ENCODE measurements at places on chromosomes 7 and 10. TPM values are rescaled to one million over a fixed set of nuclear protein-coding genes. Genes with fewer than 3 reads are reported as not detected.

GRCh38 chr7:75962607-75963380, 31.6 kb downstream of the TMEM120A start:
- H3K27ac ChIP-seq: no peak overlapping the region
- H3K4me3 ChIP-seq: no peak overlapping the region

GRCh38 chr10:76251841-76252671, 820.6 kb downstream of the LRMDA start:
- no peaks in the 10 kb centered on the region for H3K4me1 ChIP-seq
- no peak overlapping the region for H3K4me3 ChIP-seq
- DNase-seq: no peak
- no peaks in the 10 kb centered on the region for H3K36me3 ChIP-seq
- no peak overlapping the region for H3K27ac ChIP-seq
- H3K27me3 ChIP-seq: no peaks in the 10 kb centered on the region

DNA sequence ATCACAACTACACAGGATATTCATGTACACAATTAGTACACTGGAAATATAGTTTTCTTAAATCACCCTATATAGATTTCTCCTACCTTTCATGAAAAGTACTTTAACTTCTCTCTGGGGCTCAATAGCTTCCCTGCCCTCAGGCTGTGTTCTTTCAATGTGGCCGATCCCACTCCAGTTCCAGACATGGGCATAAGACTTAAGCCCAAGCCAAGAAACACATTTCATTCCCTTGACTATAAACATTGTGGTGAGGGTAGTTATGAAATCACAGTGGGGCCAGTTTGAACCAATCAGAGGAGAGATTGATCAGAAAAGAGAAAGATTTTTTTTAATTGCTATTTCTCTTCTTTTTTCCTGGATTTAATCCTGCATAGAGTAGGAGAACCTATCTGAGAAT, 904.6 kb upstream of the SORCS1 start:
- H3K36me3 ChIP-seq: no peaks in the 10 kb centered on the region
- DNase-seq: no peak
- H3K27ac ChIP-seq: no peak overlapping the region
- no peaks in the 10 kb centered on the region for H3K27me3 ChIP-seq

NPC1L1 gene
- not detected for total RNA-seq

DNA sequence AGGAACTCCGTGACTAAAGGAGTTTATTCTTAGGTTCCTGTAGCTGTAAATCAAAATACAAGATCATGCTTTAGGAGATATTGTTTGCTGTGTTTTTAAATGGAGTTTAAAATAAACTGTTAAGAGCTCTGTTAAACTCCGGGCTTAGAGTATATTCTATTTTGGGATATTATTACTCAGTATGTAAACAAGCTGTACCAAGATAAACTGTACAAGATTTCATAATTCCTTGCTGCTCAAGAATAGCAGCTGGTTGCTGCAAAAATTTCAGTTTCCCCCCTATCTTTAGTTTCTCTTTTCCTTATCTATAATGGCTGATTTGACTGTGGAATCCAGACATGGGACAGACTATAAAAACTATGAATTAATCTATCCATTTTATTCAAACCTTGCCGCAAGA, 215.7 kb downstream of the HTR7 start:
- H3K27ac ChIP-seq: no peak overlapping the region
- H3K4me3 ChIP-seq: no peak overlapping the region
- no peak for DNase-seq
- no peaks in the 10 kb centered on the region for H3K27me3 ChIP-seq
- H3K4me1 ChIP-seq: no peaks in the 10 kb centered on the region
- no peaks in the 10 kb centered on the region for H3K36me3 ChIP-seq

TEX47 gene
- not detected for total RNA-seq

DNA sequence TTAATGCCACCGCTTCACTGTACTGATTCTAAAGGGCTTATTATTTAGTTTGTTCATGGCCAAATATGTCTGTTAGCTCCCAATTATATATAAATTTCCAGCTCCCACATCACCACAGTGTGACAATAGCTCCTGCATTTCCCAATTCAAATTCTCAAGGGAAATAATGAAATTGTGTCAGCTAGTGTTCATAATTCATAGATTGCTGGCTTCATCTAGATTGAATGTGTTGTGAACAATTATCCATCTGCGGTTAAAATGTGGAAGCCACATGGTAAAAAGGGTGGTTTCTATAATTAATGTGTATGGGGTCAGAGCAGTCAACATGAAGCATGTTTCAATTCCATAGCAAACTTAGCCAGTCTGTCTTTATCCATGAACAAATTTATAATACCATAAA, 154.3 kb downstream of the SEMA3E start:
- H3K36me3 ChIP-seq: no peaks in the 10 kb centered on the region
- H3K4me1 ChIP-seq: no peaks in the 10 kb centered on the region
- H3K4me3 ChIP-seq: no peak overlapping the region
- H3K27ac ChIP-seq: no peak overlapping the region
- DNase-seq: no peak

CHPF2 gene
- total RNA-seq: 26.1 TPM

DNA sequence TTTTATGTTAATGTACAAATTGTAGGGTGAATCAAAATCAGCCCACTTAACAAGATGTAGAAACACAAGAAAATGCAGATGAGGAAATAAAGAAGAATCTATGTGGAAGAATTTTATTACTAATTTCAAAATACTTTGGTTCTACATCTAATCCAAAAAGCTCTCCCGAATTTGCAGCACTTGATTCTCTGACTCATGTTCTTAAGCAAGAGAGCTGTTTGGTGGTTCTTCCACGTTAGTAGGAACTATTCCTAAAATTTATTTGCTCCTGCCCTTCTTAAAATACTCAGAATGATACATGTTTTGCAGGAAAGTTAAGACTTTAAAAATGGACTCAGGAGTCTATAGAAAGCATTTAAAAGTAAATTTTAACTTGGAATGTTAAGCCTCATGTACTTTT, 91.8 kb downstream of the ZMYND11 start:
- no peak overlapping the region for H3K27ac ChIP-seq
- no peak overlapping the region for H3K4me3 ChIP-seq
- no peaks in the 10 kb centered on the region for H3K36me3 ChIP-seq
- no peaks in the 10 kb centered on the region for H3K27me3 ChIP-seq
- no peak for DNase-seq

LRRC18 gene
- total RNA-seq: not detected

- DNase-seq: no peak
- H3K4me3 ChIP-seq: no peak overlapping the region
- no peaks in the 10 kb centered on the region for H3K36me3 ChIP-seq
- H3K27ac ChIP-seq: no peak overlapping the region
Measured at GRCh38 chr7:43332193-43332796, 219.8 kb downstream of the HECW1 start.

DNA sequence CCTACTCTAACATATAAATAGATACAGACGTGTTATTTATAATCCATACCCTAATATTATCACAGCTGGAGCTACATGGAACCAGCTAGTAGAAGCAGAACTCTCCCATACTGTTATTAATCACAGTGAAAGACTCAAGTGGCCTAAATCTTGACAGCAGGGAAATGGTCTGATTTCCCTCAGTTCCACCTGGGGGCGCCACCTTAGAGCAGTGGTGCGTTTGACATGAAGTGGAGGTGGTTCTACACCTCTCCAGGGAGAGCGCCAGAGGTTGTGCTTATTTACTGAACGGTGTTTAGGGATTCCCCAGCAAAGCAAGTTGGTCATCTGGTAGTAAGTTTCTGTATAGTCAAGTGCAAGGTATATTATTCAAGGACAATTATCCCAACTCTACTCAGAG, 17.6 kb downstream of the DNTT start:
- peak; percentile 79 for DNase-seq
- H3K4me3 ChIP-seq: no peak overlapping the region
- H3K36me3 ChIP-seq: no peaks in the 10 kb centered on the region
- no peak overlapping the region for H3K27ac ChIP-seq
- no peaks in the 10 kb centered on the region for H3K27me3 ChIP-seq

DNA sequence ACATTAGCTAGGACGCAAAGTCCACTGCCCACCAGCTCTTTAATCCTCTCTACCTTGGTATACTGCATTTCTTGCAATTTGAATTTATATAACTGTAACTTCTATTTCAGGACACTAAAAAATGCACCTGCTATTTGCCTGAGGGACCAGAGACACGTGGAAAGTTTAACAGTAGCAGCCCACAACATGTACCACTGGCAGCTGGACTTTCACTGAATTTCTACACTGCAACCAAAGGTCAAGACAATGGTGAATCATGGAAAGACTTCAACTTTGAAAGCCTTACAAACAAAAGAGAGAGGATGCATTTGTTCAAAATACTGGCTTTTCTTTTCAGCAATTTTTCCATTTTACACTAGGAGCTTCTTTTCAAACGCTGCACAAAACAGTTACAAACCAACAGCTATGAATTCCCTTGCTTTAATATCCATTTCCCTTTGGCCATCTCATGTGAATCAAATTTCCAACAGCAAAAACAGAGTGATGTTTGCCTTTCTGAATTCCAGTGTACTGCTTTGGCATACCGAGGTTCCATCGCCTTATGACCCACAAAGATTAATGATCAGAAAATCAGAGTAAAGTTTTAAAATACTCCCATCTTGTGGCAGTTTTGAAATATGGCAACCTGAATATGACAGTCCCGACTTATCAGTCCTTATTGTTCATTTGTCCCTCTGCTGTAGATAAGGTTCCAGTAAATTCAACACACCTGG, 29.9 kb upstream of the HNRNPH3 start:
- H3K36me3 ChIP-seq: no peaks in the 10 kb centered on the region
- H3K4me3 ChIP-seq: no peak overlapping the region
- no peaks in the 10 kb centered on the region for H3K27me3 ChIP-seq
- H3K4me1 ChIP-seq: peaks cover 5% of the 10 kb centered on the region

GRCh38 chr7:84746353-84746752, 440.5 kb downstream of the SEMA3D start:
- no peaks in the 10 kb centered on the region for H3K36me3 ChIP-seq
- H3K27ac ChIP-seq: no peak overlapping the region
- H3K4me1 ChIP-seq: no peaks in the 10 kb centered on the region
- H3K4me3 ChIP-seq: no peak overlapping the region
- no peaks in the 10 kb centered on the region for H3K27me3 ChIP-seq

DNA sequence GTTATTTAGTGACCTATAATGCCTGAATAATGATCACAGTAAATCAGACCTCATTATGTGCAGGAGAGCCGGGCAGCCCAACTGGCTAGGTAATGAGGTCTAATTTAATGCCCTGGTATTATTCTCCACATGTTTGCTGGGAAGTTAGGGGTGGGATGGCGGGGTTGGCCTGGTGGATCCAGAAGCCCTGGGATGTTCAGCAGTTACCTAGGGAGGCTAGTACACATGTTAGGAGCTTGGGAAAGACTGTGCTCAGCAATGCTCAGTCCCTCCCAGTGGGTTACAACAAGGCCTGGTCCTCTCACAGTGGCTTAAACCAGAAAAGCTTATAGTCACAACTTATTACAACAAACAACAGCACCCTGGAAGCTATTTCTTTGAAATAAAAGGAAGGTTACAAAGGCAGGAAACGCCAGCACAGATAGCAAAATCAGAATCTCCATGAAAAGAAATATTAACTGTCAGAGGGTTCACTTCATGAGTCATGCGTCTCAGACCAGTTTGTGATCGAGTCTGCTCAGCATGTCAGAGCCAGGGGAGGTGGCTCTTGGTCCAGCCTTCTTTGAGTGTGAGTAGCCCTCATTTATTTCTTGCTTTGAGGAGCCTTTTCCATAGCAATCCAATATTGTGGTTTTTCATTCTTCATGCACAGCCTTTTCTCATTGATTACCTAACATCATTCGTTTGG, 418.6 kb upstream of the NPVF start:
- H3K36me3 ChIP-seq: no peaks in the 10 kb centered on the region
- H3K4me3 ChIP-seq: no peak overlapping the region
- H3K4me1 ChIP-seq: no peaks in the 10 kb centered on the region
- no peaks in the 10 kb centered on the region for H3K27me3 ChIP-seq
- no peak for DNase-seq
- no peak overlapping the region for H3K27ac ChIP-seq

GRCh38 chr10:33074443-33074842, 116.4 kb upstream of the ITGB1 start:
- no peaks in the 10 kb centered on the region for H3K36me3 ChIP-seq
- no peaks in the 10 kb centered on the region for H3K4me1 ChIP-seq
- H3K27me3 ChIP-seq: no peaks in the 10 kb centered on the region

HUS1 gene
- 29.7 TPM for total RNA-seq

- H3K27me3 ChIP-seq: no peaks in the 10 kb centered on the region
- no peak overlapping the region for H3K4me3 ChIP-seq
- H3K4me1 ChIP-seq: peaks cover 10% of the 10 kb centered on the region
- DNase-seq: no peak
- H3K36me3 ChIP-seq: no peaks in the 10 kb centered on the region
Measured at GRCh38 chr7:2886391-2886790, 42.3 kb upstream of the GNA12 start.

DNA sequence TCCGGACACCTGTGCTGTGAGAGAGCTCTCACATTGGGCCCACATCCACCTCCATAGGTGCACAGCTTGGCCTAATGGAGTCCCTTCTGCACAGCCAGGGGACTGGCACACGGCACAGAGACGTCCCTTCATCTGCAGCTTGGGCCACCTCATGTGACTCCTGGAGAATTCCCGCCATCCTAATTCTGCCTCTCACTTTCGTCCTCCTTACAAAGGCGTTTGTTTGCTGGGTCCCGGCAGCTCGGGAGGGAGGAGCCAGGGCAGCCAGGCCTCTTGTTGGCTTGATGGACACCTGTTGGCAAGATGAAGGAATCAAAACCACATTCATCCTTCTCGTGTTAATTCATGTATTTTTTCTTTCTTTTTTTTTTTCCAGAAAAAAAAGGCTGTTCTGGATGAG, 30.7 kb upstream of the TTYH3 start:
- H3K36me3 ChIP-seq: no peaks in the 10 kb centered on the region
- DNase-seq: peak; percentile 84
- no peak overlapping the region for H3K4me3 ChIP-seq

SAMD9L gene
- total RNA-seq: not detected

DNA sequence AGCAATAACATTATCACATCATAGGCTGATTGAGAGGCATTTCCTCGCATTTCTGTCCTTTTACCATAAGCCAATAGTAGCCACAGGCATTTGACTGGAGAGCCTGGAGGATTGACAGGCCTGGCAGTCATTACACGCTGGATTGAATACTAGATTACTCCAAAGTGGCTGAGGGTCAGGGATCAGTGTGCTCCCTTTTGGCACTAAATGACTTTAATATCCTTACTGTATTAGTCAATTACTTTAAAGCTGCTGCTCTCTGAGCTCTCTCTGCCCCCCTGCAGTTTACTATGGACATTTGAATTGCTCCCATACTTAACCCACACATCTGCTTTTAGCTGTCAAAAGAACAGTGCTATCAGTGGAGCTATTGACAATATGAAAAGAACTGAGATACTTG, 302.0 kb downstream of the TFEC start:
- no peaks in the 10 kb centered on the region for H3K27me3 ChIP-seq
- DNase-seq: no peak
- no peak overlapping the region for H3K4me3 ChIP-seq
- no peak overlapping the region for H3K27ac ChIP-seq
- H3K36me3 ChIP-seq: no peaks in the 10 kb centered on the region

STOX1 gene
- total RNA-seq: 2.7 TPM

CCDC146 gene
- 0.35 TPM for total RNA-seq

LAMB1 gene
- 57.6 TPM for total RNA-seq

GRCh38 chr7:70762696-70763095, 369.2 kb upstream of the GALNT17 start:
- H3K27ac ChIP-seq: peak overlapping the region; percentile 39
- H3K4me3 ChIP-seq: no peak overlapping the region
- no peak for DNase-seq
- no peaks in the 10 kb centered on the region for H3K27me3 ChIP-seq
- peaks cover 16% of the 10 kb centered on the region for H3K36me3 ChIP-seq

Measured in GM23338 (cell line).